Naive thymus-derived CD8-positive, alpha-beta T cell (primary cell): ENCODE measurements at places on chromosomes 5 and 9. TPM values are rescaled to one million over a fixed set of nuclear protein-coding genes. Genes with fewer than 3 reads are reported as not detected.

- no peak for DNase-seq
These were observed 10.6 kb downstream of the SPOCK1 start for GRCh38 chr5:137488516-137488915.

GRCh38 chr5:159123700-159124099 is 24.0 kb upstream of the EBF1 start:
- no peak for DNase-seq

DNA sequence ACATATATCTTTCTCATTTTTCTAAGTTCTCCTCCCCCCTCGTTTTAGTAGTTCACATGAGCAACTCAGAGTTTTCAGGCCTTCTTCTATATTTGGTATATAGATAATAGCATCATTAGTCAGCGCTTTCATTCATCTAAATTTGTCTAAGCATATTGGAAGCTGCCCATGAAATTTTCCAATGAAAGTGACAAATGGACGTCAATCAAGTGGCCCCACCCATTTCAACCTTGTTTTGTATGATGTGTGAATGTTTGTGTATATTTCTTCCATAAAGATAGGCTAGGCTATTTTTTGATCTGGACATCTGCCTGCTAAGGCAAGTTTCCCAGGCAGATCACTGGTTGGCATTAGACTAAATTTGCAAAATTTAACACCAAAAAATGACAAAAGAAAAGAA is 104.0 kb upstream of the SSBP2 start:
- DNase-seq: no peak

DNA sequence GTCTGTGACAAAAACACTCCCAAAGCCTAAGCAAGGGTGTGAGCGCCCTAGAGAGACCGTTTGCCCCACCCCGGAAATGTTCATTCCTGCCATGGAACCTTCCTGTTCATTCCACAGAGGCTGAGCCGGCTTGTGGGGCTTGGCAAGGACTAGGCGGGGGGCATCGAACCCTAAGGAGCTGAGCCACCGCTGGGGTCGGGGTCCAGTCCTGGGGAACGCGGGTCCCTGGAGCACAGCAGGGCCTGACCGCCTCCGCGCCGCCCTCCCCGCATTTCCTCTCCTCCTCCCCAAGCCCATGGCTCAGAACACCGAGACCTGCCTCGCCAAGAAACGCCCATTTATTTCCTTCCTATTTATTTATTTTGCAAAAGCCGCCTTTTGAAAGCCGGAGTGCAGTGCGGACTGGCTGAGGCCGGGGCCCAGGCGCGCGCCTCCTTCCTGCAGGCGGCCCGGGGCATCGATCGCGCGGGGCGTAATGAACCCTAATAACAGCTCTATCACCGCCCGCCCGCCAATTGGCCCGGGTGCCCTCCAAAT is 228.9 kb upstream of the IRX4 start:
- DNase-seq: no peak

- no peak for DNase-seq
These were observed 161.1 kb downstream of the EPB41L4A start for GRCh38 chr5:112257976-112258375.

DNA sequence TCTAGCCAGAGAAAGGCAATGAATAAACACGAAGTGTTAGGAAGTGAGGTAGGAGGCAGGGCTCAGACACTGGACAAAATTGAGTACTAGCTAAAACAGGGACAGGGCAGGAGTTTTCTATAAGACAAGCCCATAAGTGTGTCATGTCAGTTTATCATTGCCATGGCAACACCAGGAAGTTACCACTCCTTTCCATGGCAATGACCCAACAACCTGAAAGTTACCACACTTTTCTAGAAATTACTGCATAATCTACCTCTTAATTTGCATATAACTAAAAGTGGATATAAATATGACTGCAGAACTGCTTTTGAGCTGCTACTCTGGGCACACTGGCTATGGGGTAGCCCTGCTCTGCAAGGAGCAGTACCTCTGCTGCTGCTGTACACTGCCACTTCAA is 442.5 kb upstream of the COX7C start:
- DNase-seq: no peak

The SPATA31E1 gene
- not detected for total RNA-seq

The BTNL8 gene
- total RNA-seq: not detected
